ENCODE measurements at places on chromosomes 6 and 20.

DNA sequence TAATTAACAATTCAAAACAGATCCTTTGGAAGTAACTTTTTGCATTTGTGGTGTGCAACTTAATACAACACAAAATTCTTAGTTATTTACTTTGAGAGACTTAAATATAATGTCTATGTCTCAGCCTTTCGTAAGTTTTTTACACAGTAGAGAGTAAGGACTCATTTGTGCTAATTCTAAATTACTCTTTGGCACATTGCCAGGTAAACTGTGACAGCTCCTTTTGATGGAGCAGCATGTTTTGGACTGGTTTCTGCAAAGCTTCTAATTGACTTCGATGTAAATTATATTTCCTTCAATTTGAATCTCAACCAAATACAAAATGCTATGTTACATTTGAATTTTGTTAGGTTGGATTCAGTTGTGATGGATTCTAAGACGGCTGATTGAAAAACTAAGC is 450.7 kb upstream of the OPRM1 start:
- no peak overlapping the region for H3K27ac ChIP-seq
- no peaks in the 10 kb centered on the region for H3K36me3 ChIP-seq
- no peak for DNase-seq
- H3K27me3 ChIP-seq = no peaks in the 10 kb centered on the region
- H3K4me3 ChIP-seq = no peak overlapping the region

DNA sequence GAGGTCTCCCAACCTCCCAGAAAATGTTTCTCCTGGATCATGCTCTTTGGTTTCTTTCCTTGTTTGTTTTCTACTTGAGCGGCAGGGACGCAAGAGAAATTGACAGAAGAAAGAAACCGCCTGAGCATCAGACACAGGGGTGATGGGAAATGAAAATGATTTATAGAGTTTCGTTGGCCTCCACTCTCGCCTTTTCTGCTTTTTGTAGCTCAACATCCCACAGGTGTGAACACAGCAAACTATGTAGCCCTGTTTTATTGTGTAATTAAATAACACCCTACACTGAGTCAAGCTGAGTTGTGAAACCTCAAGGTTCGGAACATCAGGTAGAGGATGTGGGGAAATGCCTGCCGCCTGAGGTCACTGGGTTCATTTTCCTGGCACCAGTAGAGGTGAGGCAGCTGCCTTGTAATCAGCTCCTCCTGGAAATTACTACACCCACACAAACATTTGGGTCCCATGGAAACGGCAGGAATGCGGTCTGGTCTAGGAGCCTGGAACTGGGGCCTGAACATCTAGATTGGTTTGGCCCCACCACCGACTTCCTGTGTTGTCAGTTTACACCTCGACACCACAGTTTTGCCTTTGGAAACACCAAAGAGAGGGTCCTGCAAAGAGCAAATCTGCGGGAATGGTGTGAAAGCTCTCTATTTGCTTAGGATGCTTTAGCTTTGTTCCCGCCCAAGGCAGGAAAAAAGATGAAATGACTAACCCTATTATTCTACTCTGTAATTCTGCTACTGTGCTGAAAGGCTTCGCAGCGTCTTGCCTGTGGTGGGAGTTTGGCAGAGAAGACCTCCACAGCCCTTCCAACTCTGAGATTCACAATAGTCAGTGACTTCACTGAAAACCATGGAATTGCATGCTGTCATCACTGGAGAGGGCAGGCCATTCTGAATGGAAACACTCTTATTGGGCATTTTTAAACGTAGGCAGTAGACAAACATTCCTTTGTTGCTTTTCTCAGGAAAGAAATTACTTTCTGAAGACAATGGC is 53.0 kb downstream of the ADAT2 start:
- DNase-seq = peak; percentile 99
- peak overlapping the region; percentile 9 for H3K27ac ChIP-seq
- H3K36me3 ChIP-seq = no peaks in the 10 kb centered on the region
- H3K4me3 ChIP-seq = no peak overlapping the region
- H3K27me3 ChIP-seq = no peaks in the 10 kb centered on the region
- H3K4me1 ChIP-seq = peaks cover 10% of the 10 kb centered on the region

DNA sequence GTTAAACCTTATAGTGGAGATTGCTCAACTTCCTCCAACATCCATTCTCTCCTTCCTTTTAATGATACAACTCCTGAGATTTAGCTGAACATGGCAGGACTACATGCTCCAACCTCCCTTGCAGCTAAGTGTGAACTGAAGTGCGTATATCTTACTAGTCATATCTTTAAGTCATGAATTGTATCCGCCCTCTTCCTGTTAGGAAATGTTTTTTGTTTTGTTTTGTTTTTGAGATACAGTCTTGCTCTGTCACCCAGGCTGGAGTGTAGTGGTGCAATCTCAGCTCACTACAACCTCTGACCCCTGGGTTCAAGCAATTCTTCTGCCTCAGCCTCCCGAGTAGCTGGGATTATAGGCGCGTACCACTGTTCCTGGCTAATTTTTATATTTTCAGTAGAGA is 8.8 kb upstream of the OSTM1 start:
- DNase-seq = no peak
- no peaks in the 10 kb centered on the region for H3K36me3 ChIP-seq
- no peak overlapping the region for H3K4me3 ChIP-seq
- no peaks in the 10 kb centered on the region for H3K27me3 ChIP-seq
- H3K4me1 ChIP-seq = no peaks in the 10 kb centered on the region

- no peaks in the 10 kb centered on the region for H3K36me3 ChIP-seq
- H3K27me3 ChIP-seq = no peaks in the 10 kb centered on the region
- H3K4me3 ChIP-seq = no peak overlapping the region
- H3K27ac ChIP-seq = no peak overlapping the region
Measured at GRCh38 chr6:13116155-13116554, 212.2 kb downstream of the TBC1D7 start.

- DNase-seq = peak; percentile 83
- H3K36me3 ChIP-seq = peaks cover 6% of the 10 kb centered on the region
- peaks cover 4% of the 10 kb centered on the region for H3K4me1 ChIP-seq
- no peak overlapping the region for H3K4me3 ChIP-seq
Measured at GRCh38 chr6:131909408-131910218, 41.6 kb downstream of the CCN2 start.

- H3K4me3 ChIP-seq = no peak overlapping the region
- no peak for DNase-seq
- no peaks in the 10 kb centered on the region for H3K4me1 ChIP-seq
- H3K36me3 ChIP-seq = no peaks in the 10 kb centered on the region
- no peak overlapping the region for H3K27ac ChIP-seq
Measured at GRCh38 chr6:95227351-95227750, 350.0 kb upstream of the MANEA start.

DNA sequence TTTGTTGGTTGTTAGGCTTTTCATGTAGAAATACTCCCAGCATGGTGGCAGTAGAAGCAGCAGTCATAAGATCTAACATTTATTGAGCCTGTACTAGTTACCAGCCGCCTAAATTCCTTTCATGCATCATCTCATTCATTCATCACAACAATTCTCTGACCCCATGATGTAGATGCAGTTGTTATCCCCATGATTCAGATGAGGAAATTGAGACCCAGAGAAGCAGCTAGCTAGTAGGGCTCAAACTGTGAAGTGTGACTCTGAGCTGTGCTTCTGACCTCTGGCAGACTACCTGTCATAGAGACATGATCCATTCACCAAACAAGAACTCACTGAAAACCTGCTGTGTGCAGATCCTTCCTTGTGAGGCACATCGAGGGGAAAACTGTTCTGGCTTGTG is 16.9 kb downstream of the RREB1 start:
- H3K36me3 ChIP-seq = no peaks in the 10 kb centered on the region
- peaks cover 4% of the 10 kb centered on the region for H3K4me1 ChIP-seq
- no peak overlapping the region for H3K4me3 ChIP-seq
- H3K27ac ChIP-seq = no peak overlapping the region

- no peaks in the 10 kb centered on the region for H3K4me1 ChIP-seq
- no peaks in the 10 kb centered on the region for H3K36me3 ChIP-seq
- H3K27me3 ChIP-seq = no peaks in the 10 kb centered on the region
- peak; percentile 45 for DNase-seq
Measured at GRCh38 chr20:23666189-23666588, 22.6 kb downstream of the CST4 start.

DNA sequence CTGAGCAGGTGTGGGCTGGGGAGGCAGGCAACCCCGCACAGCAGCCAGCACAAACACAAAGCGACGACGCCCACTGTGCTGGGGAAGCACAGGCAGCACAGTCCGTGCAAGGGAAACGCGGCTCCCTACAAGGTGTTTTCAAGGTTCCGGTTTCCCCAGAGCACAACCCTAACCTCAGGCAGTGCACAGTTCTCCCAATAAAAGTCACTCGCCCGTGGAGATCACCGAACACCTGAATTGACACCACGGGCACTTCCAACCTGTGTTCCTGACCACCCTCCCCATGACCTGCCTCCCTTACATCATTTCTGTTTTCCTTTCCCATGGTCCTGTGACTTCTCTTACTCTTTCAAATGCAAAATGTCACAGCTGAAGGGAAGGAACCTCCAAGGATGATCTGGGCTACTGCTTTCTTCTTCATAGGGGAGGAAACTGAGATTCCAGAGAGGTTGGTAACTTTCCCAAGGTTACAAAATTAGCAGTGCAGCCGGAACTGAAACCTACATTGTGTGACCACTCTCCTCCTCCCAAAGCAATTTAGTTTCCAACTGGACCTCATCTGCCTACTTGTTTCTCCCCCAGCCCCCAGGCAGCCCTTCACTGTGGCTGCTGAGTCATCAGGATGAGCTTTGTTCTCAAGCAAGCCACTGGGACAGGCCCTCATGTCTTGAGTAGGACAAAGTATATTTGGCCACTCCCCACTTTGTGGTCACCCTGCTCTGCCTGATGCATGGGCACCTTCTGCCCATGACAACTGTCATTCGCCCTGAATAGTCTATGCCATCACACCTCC is 125.3 kb downstream of the ATXN1 start:
- no peaks in the 10 kb centered on the region for H3K36me3 ChIP-seq
- no peak overlapping the region for H3K4me3 ChIP-seq
- no peak overlapping the region for H3K27ac ChIP-seq
- DNase-seq = peak; percentile 80
- H3K27me3 ChIP-seq = no peaks in the 10 kb centered on the region

GRCh38 chr20:56690531-56691175 is 61.5 kb downstream of the TFAP2C start:
- H3K4me1 ChIP-seq = no peaks in the 10 kb centered on the region
- DNase-seq = no peak
- no peak overlapping the region for H3K4me3 ChIP-seq
- no peaks in the 10 kb centered on the region for H3K27me3 ChIP-seq
- no peak overlapping the region for H3K27ac ChIP-seq

GRCh38 chr20:48910347-48910781 is 11.1 kb upstream of the ARFGEF2 start:
- H3K27ac ChIP-seq = no peak overlapping the region
- peak; percentile 59 for DNase-seq
- no peaks in the 10 kb centered on the region for H3K27me3 ChIP-seq
- no peaks in the 10 kb centered on the region for H3K36me3 ChIP-seq
- H3K4me1 ChIP-seq = no peaks in the 10 kb centered on the region

DNA sequence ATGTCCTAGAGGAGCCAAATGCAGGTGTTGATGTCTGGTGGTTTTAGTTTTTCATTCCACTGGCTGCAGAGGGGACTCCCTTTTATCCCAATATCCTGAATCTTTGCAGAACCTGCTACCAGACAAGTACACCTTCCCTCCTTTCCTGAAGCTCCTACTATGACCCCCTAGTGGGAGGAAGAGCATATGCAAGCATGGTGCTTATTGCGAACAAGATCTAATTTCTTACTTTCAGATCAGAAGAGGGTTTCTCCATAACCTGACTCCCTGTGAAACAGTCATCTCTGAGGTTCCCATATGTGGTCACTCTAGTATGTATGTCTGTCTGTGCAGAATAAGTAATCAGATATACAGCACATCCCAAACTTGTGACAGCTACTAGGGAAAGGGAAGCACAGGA is 277.2 kb downstream of the ARHGAP18 start:
- H3K27me3 ChIP-seq = no peaks in the 10 kb centered on the region
- H3K4me1 ChIP-seq = no peaks in the 10 kb centered on the region
- H3K36me3 ChIP-seq = no peaks in the 10 kb centered on the region
- H3K4me3 ChIP-seq = no peak overlapping the region
- peak; percentile 32 for DNase-seq

DNA sequence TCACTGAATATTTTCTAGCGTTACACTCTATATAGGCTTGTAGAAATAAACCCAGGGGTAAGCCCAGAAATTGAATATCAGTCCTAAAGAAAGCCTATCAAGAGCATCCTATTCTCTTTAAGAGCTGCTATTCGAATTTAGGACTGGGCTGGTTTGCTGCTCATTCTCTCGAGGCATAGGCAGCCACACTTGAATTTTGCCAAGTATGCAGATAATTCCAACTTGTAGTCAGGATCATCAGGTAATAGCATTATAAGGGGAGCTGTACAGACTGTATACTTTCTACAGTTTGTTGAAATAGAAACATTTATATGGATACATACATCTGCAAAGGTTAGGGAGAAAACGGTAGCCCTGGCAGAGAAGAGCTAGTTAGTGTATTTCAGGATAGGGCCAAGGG is 2.1 kb upstream of the ZBTB2 start:
- H3K36me3 ChIP-seq = peaks cover 2% of the 10 kb centered on the region
- H3K27me3 ChIP-seq = no peaks in the 10 kb centered on the region

- peak overlapping the region; percentile 28 for H3K4me3 ChIP-seq
- no peak for DNase-seq
- H3K27ac ChIP-seq = no peak overlapping the region
- no peaks in the 10 kb centered on the region for H3K36me3 ChIP-seq
Measured at GRCh38 chr6:28880519-28880893, 43.3 kb downstream of the TRIM27 start.

- no peaks in the 10 kb centered on the region for H3K4me1 ChIP-seq
- H3K36me3 ChIP-seq = no peaks in the 10 kb centered on the region
- no peak overlapping the region for H3K27ac ChIP-seq
- no peak overlapping the region for H3K4me3 ChIP-seq
- DNase-seq = no peak
Measured at GRCh38 chr6:2036710-2037023, 208.7 kb downstream of the GMDS start.

DNA sequence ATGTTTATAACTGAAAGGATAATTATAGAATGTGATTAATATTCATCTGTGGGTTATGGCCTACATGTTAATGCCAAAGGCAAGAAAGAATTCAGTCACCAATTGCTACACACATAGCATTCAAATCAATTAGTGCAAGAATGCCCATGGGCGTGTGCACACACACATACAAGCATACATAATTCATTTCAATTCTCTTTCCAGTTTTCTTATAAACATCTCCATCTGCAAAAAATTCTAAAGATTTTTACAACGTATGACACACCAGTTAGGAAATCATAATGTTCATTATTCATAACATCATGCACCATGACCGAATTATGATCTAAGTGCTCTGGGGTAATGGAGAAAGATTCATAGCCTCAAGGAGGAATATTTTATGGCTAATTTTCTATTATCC is 111.0 kb upstream of the ADTRP start:
- no peaks in the 10 kb centered on the region for H3K27me3 ChIP-seq
- H3K4me3 ChIP-seq = no peak overlapping the region
- no peaks in the 10 kb centered on the region for H3K4me1 ChIP-seq
- H3K27ac ChIP-seq = no peak overlapping the region
- H3K36me3 ChIP-seq = no peaks in the 10 kb centered on the region

Data from mesendoderm (in vitro differentiated cells).